ENCODE measurements at places on chromosomes 2 and 18.

DNA sequence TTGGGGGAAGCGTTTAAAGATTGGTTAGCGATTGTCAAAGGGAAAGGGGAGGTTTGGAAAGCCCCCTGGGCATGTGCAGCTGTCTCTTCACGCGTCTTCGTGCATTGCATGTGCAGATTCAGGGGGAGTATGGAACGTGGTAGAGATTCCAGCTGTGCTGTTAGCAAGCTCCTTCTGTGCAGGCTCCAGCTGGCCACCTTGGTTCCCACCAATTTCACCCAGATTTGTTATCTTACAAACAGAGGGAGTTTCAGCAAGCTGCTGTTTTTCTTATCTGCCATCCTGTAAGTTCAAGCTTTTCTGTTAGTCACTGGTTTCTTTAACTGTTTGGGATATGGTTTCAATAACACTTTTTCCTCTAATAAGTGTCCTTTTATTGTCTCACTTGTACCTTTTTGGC lies 30.4 kb downstream of the FARP2 start:
- no peak for DNase-seq

DNA sequence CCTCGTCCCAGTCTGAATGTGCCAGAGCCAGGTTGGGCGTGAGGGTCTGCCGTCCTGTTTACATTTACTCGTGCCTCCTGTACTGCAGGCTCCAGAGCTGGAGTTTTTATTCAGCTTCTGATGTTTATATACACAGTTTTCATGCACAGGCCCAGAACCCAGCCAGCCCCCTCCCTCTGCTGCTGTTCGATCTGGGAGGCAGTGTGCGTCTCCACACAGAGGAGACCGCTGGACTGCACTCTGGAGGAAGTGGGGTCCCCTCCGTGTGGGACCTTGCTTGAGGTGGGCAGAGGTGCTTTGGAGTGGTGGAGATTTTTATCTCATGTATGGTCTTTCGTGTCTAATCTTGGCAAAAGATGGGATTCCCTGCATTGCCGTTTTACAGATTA lies 90.6 kb downstream of the GLI2 start:
- DNase-seq: no peak

- no peak for DNase-seq
Observed at GRCh38 chr2:15043336-15044058, 411.0 kb downstream of the LRATD1 start.

DNA sequence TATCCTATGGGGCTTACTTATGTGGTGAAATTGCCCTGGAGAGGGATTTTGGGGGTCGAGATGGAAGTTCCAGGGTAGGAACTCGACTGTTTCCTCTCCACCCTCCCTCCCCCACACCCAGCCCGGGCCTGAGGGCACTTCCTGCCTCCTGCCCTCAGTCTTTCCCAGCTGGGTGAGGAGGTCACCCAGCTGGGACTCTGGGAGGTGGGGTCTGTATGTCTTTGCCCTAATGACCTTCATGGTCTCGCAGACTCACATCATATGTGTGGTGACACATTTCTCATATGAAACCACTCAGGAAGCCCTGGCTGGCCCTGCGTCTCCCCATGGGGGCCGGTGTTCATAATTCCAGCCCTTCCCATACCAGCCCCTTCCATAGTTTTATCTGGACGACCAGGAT lies 12.4 kb downstream of the ATOH8 start:
- DNase-seq: no peak

DNA sequence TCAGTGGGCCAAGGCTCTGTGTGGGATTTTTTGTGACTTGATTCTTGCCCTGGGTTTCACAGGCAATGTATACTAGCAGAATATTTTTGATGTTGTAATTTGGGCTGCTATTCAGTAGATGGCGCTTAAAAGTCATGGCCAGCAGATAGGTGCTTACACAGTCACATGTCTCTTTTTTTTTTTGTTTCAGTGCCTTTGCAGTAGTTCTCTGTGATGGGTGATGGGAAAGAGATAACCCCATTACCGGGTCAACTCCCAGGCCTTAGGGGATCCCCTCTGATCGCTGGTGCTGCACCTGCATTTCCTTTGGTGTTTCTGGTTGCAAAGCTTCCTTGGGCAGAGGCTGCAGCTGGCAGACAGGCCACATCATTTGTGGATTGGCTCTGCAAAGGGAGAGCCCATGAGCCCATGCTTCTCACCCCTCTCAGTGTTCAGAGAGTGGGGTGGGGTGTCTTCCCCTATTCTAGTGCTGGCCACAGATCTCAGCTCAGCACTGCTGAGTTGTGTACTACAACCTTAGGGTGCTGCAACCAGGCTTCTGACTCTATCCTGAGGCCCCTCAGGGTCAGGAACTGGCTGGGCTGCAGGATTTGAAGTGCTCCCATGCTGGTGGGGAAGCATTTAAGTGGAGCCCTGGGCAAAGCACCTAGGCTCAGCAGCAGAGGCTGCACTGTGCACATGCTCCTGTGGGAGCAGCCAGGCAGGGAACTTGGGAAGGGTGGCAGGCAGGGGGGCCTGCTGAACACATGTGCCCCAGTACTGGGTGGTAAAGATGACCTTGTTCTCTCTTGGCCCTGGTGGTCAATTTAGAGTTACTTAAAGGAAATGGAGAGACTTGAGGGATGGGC lies 219.8 kb upstream of the SPHKAP start:
- no peak for DNase-seq

DNA sequence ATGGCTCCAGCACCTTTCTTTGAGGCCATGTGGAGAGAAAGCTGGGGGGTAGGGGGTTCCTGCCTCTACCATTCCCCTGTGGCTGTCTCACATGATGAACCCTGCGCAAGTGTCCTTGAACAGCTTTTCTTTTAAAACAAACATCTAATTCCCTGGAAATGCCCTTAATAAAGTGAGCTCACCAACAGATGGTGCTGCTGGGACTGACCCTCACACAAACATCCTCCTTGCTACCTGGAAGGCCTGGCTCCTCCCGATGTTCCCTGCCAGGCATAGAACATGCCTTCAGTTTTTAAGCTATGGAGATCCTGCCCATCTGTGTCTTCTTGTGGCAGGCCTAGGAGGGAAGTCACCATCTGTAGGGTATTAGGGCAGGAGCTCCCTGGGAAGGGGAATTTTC lies 60.7 kb upstream of the GATA6 start:
- DNase-seq: no peak

DNA sequence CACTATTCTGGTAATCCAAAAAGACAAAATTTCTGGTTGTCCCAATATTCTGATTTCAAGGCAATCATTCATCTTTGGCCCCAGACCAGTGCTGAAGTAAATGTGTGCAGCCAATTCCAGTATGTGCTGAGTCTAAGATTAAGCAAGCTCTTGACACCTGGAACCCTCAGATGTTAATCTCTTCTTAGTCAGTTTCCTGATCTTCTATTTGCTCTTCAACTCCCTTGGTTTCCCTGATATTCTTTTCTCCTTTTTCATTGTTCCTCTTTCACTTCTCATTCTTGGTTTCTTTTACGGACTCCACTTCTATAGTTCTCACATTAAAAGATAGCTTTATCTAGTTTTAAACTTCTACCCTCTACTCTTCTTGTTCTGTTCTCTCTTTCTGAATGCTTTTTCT lies 445.7 kb upstream of the FANCL start:
- no peak for DNase-seq

GRCh38 chr18:40987581-40987980 lies 967.5 kb upstream of the PIK3C3 start:
- DNase-seq: no peak

DNA sequence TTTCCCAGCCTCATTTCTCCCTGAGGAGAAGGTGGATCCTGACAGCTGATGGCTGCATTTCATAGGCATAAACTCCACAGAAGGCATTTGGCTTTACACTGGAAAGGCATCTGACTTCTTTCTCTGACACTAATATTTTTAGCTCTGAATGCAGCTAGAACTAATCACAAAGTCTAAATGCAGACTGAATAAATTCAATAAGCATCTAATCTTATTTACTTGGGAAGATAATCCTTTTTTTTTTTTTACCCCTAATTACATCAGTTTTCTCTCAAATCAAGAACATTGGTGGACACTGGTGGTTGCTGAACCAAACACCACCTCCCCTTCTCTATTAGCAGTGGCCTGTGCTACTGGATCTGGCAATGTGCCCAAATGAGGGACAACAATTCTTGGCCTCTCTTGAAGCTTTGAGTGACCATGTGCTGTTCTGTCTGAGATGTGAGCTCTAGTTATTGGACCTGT lies 50.9 kb upstream of the CD226 start:
- DNase-seq: no peak

- DNase-seq: no peak
Observed at GRCh38 chr2:9753276-9753600, 90.0 kb upstream of the TAF1B start.

DNA sequence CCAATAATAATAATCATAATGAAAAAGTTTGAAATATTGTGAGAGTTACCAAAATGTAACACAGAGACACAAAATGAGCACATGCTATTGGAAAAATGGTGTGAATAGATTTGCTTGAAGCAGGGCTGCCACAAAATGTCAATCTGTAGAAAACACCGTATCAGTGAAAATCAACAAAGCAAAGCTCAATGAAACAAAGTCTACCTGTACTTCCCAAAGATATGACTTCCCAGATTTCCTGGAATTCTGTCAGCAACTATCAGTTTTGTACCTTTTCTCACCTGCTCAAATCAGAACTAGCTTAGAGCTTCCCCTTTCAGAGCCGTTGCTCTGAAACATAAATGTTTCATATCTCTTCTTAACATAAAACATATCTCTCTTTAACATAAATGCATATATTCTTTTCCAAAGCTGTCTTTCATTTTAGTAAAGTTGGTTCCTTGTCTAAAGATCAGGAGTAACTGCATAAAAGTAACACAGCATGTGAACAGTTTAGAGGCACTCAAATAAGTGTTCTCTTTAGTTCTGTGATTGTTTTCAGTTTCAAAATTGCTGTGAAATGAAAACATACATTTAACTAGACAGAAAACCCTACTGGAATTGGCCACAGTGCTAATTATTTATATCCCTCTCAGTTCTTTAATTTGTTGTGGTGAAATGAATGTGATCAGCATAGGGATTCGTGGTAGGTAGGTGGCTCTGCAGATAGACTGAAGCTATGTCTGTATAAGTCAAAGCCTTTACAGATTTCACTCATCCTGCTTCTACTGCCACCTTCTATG lies 262.5 kb downstream of the KCNJ3 start:
- no peak for DNase-seq

- DNase-seq: no peak
Observed at GRCh38 chr2:59000796-59001195, 759.7 kb upstream of the FANCL start.

DNA sequence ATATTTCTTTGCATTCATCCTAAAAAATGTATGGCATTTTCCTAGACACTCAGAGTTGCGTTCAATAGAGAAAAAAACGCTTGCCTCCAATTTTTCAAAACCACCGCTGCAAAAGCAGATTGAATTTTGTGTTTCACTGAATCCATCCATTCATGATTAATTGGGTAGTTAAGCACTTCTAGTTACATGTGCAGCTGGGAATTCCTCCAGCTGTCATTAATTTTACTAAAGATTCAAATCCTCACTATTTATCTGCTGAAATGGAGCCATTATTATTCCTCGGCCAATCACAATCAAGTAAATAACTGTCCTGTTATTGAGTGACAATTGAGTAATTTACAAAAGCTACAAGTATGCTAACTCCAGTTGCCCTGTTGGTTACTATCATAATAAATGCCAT lies 75.8 kb upstream of the ARL5A start:
- DNase-seq: no peak

DNA sequence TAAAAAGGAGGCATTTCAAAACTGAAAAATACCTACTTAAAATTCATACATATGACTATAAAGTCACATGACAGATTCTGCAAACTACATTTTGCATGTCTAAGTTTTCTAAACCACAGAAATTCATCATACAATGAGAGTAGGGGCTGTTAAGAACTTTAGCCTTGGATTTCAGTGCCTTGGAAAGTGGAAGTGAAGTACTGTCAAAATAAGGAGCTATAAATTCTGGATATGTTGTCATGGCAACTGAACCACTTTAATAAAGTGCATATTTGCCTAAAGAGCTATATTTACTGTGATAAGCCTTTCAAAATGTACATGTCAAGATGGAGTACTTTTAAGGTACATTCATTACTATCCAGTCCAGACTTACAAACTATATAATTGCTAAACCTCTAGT lies 227.1 kb downstream of the RAB3GAP1 start:
- no peak for DNase-seq

DNA sequence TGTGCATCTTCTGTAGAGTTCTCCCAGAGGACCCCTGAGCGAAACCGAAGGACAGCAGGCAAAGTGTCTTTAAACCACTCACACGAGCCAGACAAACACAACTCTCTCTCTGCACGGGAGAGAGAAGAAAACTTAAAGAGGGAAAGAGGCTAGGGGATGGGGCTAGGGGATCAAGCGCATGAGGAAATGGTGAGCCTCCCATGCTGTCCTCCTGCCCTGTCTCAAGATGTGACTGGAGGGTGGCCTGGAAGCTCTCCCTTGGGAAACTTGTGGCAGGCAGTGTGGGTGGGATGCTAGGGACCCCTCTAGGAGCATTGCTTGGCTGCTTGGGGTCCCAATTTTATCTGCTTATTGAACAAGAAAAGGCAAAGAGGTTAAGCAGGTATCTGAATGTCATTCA lies 44.5 kb downstream of the CYP26B1 start:
- DNase-seq: no peak

DNA sequence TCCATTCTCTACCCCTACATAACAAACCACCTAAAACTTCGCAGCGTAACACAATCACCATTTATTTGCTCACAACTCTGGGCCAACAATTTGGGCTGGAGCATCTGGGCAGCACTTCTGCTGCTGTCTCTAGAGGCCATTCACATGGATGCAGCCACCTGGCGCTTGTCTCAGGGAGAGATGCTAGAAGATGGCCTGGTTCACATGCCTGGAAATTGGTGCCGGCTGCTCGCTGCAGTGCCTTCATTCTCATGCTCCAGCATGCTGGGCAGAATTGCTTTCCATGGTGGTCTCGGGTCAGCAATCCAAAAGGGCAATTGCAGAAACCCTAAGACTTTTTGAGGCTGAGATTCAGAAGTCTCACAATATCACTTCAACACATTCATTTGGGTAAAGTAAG lies 157.4 kb downstream of the SUCLG1 start:
- no peak for DNase-seq

DNA sequence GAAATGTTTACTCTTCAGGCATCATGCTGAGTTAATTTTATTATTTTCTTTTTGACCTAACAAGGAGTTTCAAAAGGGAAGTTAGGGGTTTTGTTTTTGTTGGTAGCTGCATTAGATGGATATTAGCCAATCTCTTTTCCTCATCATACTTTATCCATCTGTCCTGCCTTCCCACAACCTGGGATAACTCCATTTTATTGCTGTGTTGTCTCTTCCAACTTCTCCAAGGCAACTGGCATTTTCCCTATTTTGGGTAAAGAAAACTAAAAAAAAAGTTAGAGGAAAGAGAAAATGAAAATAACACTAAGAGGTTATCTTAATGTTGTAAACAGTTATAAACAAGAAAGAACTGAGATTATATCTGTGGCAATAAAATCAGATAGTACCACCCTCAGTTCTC lies 147.0 kb downstream of the PID1 start:
- DNase-seq: no peak

Measured in upper lobe of left lung (tissue), 6 donors.